ENCODE measurements at places on chromosomes 2 and 18.

- no peak for DNase-seq
These were observed 28.1 kb downstream of the CAMKMT start for GRCh38 chr2:44389895-44390294.

- DNase-seq = no peak
These were observed 111.8 kb upstream of the SLC35G4 start for GRCh38 chr18:11497585-11497984.

DNA sequence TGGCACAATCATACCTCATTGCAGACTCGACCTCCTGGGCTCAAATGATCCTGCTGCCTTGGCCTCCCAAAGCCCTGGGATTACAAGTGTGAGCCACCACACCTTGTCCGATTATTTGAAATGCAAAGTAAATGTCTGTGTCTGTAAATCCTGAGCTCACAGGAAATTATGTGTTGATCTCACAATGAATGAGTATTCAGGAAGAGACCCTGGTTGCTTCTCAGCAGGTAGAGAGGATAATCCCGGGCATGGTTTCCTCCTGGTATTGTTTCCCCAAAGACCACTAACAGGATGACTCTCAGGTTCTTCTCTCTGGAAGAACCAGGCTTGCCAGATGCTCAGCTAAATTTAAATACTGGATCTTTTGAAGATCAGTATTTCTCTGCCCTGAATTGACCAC lies 147.6 kb downstream of the LDLRAD4 start:
- no peak for DNase-seq

DNA sequence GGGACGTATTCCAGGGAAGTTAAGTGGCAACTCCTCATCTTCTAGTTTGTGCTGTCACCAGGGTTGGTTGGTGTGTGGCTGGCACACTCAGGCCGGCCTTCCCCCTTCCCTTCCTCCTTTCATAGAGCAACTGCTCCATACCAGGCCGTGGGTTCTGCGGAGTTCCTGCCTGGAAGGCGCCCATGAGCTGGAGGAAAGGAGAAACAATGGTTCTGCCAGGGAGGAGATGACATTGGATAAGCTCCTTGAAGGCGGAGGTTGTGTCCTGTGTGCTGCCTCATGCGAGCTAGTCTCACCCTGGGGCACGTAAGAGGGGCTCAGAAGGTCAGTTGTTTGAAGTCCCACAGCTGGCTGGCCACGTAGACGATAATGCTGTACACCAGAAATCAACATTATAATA lies 19.2 kb downstream of the ASAP2 start:
- no peak for DNase-seq

- DNase-seq = no peak
These were observed 54.7 kb downstream of the THADA start for GRCh38 chr2:43541165-43541564.

Measured in hepatocyte (in vitro differentiated cells).